ENCODE measurements at places on chromosomes 4 and X. TPM values are rescaled to one million over a fixed set of nuclear protein-coding genes. Genes with fewer than 3 reads are reported as not detected.

Gene MAGEC1
- not detected for total RNA-seq

Gene LDOC1
- 15.2 TPM for total RNA-seq

Gene CCNA2
- total RNA-seq, result 5.1 TPM

Gene IGSF1
- 0.07 TPM for total RNA-seq

Gene SOD3
- 143 TPM for total RNA-seq

Gene MSX1
- 1.3 TPM for total RNA-seq

Gene ENPEP
- 4.7 TPM for total RNA-seq

Gene RAB41
- not detected for total RNA-seq

Gene ART3
- total RNA-seq, result not detected

Gene MAGEA12
- not detected for total RNA-seq

Gene SRPX2
- 210 TPM for total RNA-seq

Gene AFP
- total RNA-seq, result 1.1 TPM

Gene AFF1
- 20.6 TPM for total RNA-seq

Gene GLRA2
- not detected for total RNA-seq

Gene WDR17
- total RNA-seq, result 0.76 TPM

Gene MAGEC2
- not detected for total RNA-seq

Gene SHROOM2
- total RNA-seq, result 0.72 TPM

Gene SH2D1A
- total RNA-seq, result not detected

Gene PRDM5
- total RNA-seq, result 8.2 TPM

Data from smooth muscle cell of the pulmonary artery (primary cell).